Placental epithelial cell (primary cell): ENCODE measurements at places on chromosomes 1 and 21. TPM values are rescaled to one million over a fixed set of nuclear protein-coding genes. Genes with fewer than 3 reads are reported as not detected.

Gene SMIM11
- 2.8 and 3.1 TPM in 2 replicates for total RNA-seq

Gene LPAR3
- 0.39 and 3.9 TPM in 2 replicates for total RNA-seq

Gene KCTD3
- 36.8 and 54.2 TPM in 2 replicates for total RNA-seq

Gene S100PBP
- 37.3 and 39.7 TPM in 2 replicates for total RNA-seq

Gene SLAMF8
- total RNA-seq, result 2.0 and 8.5 TPM in 2 replicates

Gene CFHR3
- total RNA-seq, result not detected in 2 replicates
